ENCODE measurements at places on chromosomes 7 and 10.

GRCh38 chr10:103550229-103550628 lies 56.7 kb downstream of the NEURL1 start:
- DNase-seq, result no peak

- DNase-seq, result no peak
These were observed 32.6 kb downstream of the KIAA1217 start for GRCh38 chr10:24241536-24242040.

- DNase-seq, result no peak
These were observed 40.4 kb downstream of the HACD1 start for GRCh38 chr10:17576768-17577167.

- DNase-seq, result no peak
These were observed 3.7 kb downstream of the WDR37 start for GRCh38 chr10:1059902-1060301.

GRCh38 chr7:151756076-151756731 lies 120.7 kb downstream of the PRKAG2 start:
- DNase-seq, result peak; percentile 60

- no peak for DNase-seq
These were observed 38.9 kb upstream of the AMPH start for GRCh38 chr7:38669965-38670520.

- no peak for DNase-seq
These were observed 87.3 kb upstream of the TES start for GRCh38 chr7:116122972-116123595.

DNA sequence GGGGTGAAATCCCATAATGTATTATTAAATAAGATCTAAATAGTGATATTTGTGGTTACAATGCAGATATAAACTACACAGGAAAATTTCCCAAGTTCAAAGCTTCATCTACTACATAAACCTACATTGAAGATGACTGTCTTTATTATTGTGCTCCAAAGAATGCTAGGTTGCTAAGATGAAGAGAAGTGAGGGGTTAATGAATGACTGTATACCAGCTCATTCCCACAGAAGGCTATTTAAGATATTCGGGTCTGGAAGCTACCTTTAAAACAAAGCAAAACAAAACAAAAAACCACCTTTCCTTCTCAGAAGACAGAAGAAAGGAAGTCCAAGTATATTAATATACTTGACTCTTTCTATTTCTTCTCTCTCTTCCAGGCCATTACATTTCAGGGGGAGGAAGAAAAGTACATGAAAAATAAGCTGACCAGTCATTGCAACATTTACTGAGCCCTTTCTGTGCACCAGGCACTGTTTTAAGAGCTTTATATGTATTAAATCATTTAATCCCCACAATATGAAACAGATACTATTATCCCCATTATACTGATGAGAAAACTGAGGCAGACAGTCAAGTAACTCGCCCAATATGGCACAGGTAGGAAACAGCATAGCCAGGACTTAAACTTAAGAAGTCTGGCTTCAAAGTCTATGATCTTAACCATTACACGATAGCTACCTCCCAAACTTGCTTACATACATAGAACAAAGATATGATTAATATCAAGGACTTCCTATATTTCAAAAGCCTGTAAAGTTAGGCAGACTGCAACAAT lies 48.1 kb downstream of the TNPO3 start:
- DNase-seq, result no peak

DNA sequence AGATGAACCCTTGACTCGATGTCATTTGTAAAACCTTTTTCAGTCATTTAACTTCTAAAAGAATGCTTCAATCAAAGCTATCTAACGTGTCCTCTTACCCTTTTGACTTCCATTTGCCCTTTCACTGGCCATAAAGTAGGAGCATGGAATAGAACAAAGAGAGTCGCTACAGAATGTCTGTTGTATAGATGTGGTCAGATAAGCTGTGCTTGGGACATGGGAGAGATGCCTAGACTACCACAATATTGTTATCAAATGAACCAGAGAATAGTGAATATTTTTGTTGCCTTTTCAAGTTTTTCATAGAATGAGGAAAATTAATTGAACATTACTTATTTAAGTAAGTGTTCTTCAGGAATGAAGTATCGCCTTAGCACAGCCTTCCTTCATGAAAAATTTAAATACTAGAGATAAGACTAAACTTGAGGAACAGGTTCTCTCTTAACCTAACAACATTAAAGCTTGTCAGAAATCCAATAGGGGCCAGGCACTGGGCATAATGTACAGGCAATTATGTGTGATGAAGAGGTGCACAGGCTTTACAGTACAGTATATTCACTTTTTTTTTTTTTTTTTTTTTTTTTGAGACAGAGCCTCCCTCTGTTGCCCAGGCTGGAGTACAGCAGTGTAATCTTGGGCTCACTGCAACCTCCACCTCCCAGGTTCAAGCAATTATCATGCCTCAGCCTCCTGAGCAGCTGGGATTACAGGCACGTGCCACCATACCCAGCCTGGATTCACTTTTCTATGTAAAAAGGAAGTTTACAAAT lies 7.5 kb upstream of the KMT2E start:
- no peak for DNase-seq

DNA sequence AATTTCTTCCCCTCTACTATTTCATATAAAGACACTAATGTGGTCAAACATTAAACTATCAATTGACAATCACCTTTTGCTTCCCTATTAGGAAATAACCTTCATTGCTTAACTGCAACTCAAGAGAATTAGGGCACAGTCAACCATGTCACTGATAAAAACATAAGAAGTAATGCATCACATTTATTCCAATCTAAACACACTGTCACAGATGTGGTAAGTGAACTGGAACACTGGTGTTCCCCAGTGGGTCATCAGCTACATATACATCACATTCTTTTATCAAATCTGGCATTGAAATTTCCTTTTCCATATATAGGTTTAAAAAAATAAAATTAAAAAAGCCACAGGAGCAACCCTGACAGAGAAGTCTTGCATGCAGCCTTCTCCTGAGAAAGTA lies 3.7 kb downstream of the TRIL start:
- DNase-seq, result no peak

GRCh38 chr10:16195894-16196293 lies 240.9 kb upstream of the PTER start:
- no peak for DNase-seq

DNA sequence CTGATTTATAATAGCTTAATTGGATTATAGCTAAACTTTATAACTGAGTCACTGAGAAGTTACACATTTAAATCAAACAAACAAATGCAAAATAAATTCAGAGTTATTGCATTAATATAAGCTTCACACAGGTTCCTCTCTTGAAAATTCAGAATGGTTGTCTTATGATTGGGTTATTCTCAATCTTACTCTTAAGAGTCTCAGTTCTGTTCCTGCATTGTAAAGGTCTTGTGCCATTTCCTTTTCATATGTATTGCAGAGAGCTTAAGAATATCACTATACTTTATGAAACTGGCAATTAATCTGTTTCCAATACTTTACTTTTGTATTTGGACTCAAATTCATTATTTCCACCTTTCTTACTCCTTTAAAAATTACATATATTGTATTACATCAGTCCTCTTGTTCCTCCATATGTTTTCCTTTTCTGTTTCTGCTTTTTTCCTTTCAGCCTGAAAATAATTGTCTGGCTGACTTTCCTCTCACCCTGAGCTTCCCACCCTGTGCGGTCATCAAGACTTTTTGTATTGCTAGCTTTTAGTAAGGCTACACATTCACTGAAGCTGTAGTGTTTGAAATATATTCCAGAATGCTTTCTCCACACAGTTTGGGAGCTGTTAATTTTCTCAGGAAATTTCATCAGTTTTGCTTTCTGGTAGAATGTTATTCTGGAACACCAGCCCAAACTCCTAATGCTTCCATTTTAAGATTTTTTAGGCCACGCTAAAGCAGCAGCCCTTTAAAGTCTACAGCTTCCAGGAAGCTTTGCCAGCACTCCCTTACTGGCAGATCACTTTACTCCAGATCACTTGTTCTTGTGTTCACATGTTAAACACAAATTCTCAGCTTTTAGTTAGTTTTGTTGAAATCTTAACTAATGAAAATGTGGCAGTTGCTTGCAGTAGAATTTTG lies 139.4 kb downstream of the KCND2 start:
- no peak for DNase-seq
